ENCODE measurements at places on chromosomes 13 and 19. TPM values are rescaled to one million over a fixed set of nuclear protein-coding genes. Genes with fewer than 3 reads are reported as not detected.

Gene MISP
- 50.0 TPM for total RNA-seq

Gene AMH
- total RNA-seq, result 0.39 TPM

Gene POP4
- 88.1 TPM for total RNA-seq

Gene TMPRSS9
- total RNA-seq, result not detected

Gene ZSWIM4
- total RNA-seq, result 5.6 TPM

Gene ZC3H4
- total RNA-seq, result 27.3 TPM

All from foreskin keratinocyte (primary cell).